Occipital lobe (tissue), 3 donors: ENCODE measurements at places on chromosomes 5 and 9. TPM values are rescaled to one million over a fixed set of nuclear protein-coding genes. Genes with fewer than 3 reads are reported as not detected.

DNA sequence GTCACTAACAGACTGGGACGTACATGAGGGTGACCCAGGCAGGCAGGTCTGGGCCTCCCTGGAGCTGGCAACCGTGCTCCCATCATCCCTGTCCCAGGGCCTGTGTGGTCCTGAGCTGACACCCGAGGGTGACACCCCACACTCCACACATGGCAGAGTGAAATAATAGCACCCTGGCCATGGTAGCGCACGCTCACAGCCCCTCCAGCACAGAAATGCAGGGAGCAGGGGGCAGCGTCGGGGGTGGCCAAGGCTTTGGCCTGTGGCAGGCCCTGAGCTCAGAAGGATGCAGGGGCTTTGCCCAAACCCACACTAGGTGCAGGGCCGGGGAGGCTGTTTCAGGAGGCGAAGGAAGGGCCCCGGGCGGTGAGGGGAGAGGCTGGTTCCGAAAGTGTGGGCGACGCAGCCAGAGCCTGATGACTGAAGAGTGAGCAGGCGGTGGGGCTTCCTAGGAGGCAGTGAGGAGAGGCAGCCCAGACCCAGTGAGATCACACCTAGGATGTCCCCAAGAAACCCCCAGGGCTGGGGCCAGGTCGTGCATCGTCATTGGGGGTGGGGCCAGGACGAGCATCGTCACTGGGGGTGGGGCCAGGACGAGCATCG is 12.9 kb downstream of the OR2V2 start:
- DNase-seq, result peak; percentile 26

DNA sequence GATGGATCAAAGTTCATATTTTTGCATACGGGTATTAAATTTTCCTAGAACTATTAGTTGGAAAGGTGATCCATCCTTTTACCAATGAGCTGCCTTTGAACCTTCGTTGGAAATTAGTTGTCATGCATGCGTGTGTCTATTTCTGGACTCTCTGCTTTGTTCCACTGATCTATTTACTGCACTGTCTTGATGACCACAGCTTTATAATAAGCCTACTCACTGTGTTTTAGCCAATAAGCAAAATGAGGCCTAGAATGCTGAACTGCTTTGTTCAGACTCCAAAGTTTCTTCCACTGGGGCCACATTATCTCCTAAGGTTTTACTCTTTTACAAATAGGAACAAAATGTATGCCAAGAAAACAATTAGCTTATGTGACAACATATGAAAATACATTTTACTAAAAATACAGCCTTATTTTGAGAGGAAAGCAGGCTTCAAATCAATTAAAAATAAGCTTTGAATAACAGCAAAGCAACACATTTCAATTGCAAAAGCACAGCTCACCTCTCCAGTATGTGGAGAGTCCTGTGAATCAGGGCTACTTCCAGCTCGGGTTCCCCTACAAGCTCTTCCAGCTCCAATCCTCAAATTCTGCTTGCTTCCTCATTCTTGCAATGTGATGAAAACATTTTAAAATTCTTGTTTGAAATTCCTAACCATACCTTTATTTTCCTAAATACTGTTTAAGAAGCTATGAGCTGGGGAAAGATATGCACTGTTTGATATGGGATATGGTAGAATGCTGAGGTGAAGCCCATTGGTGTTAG is 72.0 kb downstream of the RETREG1 start:
- DNase-seq, result no peak

- DNase-seq, result no peak
Measured at GRCh38 chr9:81477669-81478068, 211.7 kb downstream of the TLE1 start.

- no peak for DNase-seq
Measured at GRCh38 chr5:17872204-17872603, 237.9 kb downstream of the TAF11L14 start.

DNA sequence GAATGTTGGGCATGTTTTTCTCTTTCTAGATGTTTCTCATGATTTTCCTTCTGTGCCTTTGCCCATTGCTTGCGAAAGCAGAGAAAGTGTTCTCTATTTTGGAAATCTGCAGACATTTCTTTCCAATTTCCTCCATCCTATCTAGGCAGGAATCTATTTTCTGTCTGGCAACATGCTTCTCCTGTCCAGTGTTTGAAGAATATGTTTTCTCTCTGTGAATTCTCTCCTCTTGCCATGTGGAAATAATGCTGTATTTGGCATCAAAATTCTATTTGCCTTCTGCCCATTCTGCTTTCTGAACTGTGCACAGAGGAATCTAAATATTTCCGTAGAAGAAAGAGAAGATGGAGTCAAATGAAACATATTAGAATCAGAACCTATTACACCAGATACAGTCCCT is 833.3 kb downstream of the CDH9 start:
- no peak for DNase-seq

- peak; percentile 76 for DNase-seq
Measured at GRCh38 chr5:151651997-151652645, 34.6 kb downstream of the SPARC start.

DNA sequence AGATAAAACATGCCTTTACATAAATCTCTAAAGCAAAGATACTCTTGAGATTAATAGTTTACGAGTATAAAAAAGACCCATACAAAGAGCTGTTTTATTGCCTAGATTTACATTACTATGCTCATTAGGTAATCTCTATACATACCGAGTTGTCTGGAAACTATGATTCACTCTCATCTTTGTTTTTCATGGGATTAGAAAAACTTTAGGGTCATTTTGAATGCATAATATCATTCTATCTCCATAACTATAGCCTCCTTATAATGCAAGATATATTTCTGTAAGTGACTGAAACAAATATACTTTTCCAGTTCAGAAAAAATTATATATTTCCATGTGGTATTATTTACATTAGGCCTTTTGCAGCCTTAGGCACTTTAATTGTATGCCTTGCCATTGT is 1088.7 kb upstream of the ARRDC3 start:
- DNase-seq, result no peak

DNA sequence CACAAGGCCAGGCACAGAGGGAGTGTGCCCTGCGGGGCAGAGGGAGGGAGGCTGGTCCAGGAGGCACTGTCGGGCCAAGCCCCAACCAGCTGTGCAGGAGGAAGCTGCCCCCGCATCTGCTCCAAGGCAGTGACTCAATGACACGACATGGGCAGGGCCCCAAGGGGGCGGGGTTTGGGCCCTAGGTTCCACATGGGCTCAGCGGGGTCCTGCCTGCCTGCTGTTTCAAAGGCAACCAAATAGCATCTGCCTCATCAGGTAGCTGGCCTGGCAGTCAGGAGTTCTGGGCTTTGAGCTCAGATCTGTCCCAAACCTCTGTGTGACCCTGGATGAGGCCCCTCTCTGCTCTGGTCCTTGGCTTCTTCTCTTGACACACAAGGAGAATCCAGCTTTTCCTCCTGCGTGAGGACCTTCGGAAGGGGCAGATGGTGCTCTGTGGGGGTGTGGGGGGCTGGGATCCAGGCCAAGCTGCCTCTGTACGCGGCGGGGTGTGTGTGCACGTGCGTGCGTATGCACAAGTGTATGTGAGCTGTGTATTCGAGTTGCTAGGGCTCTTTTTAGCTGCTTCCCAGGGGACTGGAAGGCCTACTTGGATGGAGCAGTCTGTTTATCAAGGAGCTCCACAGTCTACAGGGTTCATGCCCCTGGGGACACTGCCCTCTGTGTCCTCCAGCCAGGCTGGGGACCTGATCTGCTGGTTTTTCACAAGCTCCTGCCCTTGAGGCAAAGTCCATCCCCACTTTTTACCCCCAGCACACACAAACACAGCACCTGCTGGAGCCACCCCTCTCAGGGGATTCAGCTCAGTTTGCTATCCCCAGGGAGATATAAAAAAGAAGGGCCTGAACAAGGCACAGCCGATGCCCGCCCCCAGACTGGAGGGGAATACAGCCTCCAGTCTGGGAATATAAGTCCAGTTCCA is 138.9 kb downstream of the RGS3 start:
- no peak for DNase-seq

- no peak for DNase-seq
Measured at GRCh38 chr9:77648234-77649108, at the start of gene GNA14. TSS of gene GNA14 (minus strand) at chr9:77648322. CDS start at chr9:77647793, 529 bp downstream.

- DNase-seq, result no peak
Measured at GRCh38 chr5:171562822-171563221, 143.4 kb downstream of the FGF18 start.

DNA sequence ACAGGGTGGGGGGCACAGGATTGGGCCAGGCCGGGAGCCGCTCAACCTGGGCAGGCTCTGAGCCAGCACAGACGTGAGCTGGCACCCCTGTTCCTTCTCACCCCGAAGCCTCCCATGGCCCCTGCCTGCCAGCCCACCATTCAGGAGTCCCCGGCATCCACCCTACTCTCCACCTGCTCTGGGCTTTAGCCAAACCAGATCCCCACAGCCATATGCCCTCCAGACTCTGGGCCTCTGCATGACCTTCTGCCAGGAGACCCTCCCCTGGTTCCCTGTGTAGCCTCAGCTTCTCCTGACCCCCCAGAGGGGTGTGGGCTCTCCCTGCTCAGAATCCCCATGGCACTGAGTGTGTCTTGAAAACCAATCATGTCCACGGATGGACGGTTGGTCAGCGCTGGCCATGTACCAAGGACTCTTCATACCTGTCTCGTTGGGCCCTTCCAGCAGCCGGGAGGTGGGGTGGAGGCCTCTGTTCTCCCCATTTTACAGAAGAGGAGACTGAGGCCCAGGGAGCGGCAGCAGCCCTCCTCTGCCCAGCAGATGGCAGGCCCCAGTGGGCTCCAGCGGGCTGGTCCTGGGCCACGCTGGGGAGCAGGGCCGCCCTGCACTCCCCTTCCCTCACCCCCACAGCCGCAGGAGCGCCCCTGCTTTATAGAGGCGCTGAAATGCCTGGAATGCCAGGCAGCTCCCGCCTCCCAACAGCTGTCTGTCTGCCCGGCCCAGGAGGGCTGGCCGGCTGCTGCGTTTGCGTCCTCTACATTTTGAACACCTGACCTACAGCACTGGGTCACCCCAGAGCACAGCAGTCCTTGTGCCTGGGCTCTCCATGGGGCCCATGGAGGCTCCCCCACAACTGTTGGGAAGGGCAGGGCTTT is 3.5 kb upstream of the MYMK start:
- DNase-seq, result no peak

The TRUB2 gene
- 24.0 TPM for total RNA-seq

The TMEM250 gene
- total RNA-seq, result 26.4 TPM

DNA sequence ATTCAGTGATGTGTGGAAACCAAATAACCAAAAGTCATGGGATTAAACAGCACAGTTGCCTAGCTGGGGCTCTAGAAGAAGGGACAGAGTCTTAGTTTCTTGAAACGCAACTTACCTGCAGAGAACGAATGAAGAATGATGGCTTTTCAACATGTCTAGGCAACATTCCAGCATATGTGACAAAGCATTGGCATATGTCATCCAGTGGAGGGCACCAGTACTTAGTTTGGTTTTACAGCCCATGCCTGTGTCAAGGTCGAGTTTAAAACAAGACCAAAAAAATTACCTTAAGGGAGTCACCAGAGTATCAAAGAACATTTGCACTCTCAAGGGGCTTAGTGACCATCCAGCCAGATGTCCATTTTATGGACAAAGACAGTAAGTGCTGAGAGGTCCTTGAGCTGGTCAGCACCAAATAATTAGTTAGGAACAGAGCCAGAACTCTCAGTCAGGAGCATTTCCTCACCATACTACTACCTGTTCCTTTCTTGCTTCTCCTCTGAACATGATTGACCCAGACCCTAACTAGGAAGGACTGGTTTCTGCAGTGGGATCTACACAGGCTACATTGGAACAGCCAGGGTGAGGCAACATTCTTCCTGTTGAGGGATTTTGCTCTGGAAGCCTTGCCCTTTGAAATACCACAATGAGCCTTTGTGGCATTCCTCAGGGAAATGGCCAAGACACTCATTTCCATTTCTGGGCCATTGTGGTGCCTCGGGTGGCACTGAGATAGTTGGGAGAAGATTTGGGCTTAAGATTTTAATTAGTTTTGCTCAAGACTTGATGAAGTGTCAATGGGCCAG is 75.4 kb upstream of the ANKH start:
- DNase-seq, result no peak

DNA sequence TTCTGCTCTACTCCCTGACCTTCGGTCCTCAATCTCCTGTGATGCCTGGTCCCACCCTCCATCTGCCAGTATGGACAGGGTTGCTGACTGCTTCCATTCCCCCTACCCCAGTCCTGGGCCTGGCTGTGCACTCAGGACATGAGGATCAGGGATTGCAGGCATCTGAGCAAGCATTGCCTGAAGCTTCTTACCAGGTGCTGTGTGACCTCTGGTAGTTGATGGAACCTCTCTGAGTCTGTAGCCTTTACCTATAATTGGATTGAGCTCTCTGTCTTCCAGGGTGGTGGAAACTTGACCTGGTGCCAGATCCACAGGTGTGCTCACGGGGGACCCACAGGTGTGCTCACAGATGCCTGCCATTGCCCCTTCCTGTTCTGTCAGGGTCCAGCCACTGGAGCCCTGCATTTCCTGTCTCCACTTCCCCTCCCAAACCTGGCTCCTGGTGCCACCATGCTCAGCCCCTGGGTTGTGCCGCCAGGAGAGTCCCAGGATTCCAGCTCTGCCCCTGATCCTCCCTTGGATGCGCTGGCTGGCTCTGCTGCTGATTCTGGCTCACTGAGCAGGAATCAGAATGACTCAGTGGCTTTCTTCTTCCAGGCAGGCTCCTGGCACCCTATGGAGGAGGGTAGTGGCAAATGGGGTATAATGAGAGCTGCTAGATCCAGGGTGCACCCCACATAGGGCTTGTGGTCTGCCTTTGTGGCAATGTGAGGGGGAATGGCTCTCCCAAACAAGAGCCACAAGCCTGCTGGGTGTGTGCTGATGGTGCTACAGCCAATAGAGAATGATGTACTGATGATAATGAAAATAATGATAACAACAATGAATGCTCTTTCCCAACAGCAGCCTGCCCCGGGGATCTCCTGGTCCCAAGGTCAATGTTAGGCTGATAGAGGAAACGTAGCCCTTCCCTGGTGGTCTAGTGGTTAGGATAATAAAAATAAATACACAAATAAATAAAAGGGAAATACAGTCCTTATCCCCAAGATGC is 35.2 kb upstream of the PSD2 start:
- peak; percentile 48 for DNase-seq

- no peak for DNase-seq
Measured at GRCh38 chr9:69965416-69966145, 78.1 kb upstream of the MAMDC2 start.

DNA sequence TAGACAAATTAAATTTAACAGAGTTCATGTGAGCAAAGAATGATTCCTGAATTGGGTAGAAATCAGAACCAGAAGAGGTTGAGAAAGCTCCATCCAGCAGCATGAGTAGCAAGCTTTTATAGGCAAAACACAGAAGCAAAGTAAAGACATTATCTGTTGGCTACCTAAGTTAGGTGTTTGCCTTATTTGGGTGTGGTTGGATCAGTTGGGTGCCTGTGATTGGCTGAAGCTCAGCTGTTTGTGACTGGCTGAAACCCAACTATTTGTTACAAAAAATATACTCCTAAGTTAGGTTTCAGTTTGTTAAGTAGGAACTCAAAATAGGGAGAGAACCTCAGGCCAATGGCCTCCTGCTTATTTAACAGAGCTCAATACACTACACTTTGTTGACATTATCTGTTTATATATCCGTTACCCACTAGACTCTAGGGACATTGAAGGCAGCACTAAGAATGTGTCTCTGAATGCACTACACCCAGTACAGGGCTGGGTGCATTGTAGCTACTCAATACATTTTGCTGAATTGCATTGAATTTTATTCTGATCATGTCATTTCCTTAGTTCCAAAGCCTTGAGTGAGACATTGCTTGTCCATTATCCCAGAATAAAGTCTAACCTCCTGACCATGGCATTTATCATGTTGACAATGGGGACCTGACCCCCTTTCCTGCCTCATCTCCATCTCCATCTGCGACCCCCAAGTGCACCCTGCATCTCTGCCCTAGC is 98.7 kb downstream of the CCDC192 start:
- no peak for DNase-seq

The SPINK13 gene
- total RNA-seq, result not detected

The HACD4 gene
- total RNA-seq, result 0.94 TPM

The GARIN3 gene
- total RNA-seq, result not detected

- no peak for DNase-seq
Measured at GRCh38 chr5:74851684-74852353, 14.4 kb downstream of the FAM169A start.

The PPP3R2 gene
- not detected for total RNA-seq
